Thyroid gland (tissue), 4 donors: ENCODE measurements at places on chromosomes 3 and 15. TPM values are rescaled to one million over a fixed set of nuclear protein-coding genes. Genes with fewer than 3 reads are reported as not detected.

Gene XCR1
- total RNA-seq: not detected

Gene ISG20
- 14.3 TPM for total RNA-seq

Gene PLEKHO2
- total RNA-seq: 31.3 TPM

Gene SPESP1
- total RNA-seq: 2.7 TPM

Gene DLEC1
- total RNA-seq: 0.44 TPM

Gene SEMA5B
- 0.59 TPM for total RNA-seq

Gene PEX5L
- total RNA-seq: 0.13 TPM

Gene DUOXA2
- 21.5 TPM for total RNA-seq

Gene PLSCR4
- total RNA-seq: 110 TPM

Gene GHRL
- 0.56 TPM for total RNA-seq

Gene ZNF80
- not detected for total RNA-seq

Gene ABCC5
- 24.3 TPM for total RNA-seq

Gene NR1I2
- not detected for total RNA-seq

Gene MYLK
- 42.6 TPM for total RNA-seq

Gene EFCC1
- total RNA-seq: 16.8 TPM

Gene PRSS50
- total RNA-seq: 2.5 TPM

Gene EAF2
- total RNA-seq: 6.8 TPM

Gene P2RY14
- 3.2 TPM for total RNA-seq

Gene FANCD2OS
- not detected for total RNA-seq

Gene PIGBOS1
- total RNA-seq: 16.9 TPM

Gene REC114
- not detected for total RNA-seq

Gene VPS39
- total RNA-seq: 156 TPM

Gene ADGRG7
- total RNA-seq: not detected

Gene KPNA4
- 31.0 TPM for total RNA-seq

Gene MYL3
- total RNA-seq: 2.8 TPM

Gene CYP8B1
- not detected for total RNA-seq

Gene STX19
- not detected for total RNA-seq

Gene MYZAP
- 3.2 TPM for total RNA-seq

Gene ERC2
- total RNA-seq: 7.3 TPM

Gene ACTC1
- total RNA-seq: 1.1 TPM
